ENCODE measurements at places on chromosomes 5 and 9.

GRCh38 chr5:69331528-69332445 lies 814 bp downstream of the CCDC125 start:
- DNase-seq = no peak

GRCh38 chr5:38994324-38994927 lies 79.8 kb downstream of the RICTOR start:
- DNase-seq = no peak

- no peak for DNase-seq
Measured at GRCh38 chr5:16819522-16820167, 116.4 kb downstream of the MYO10 start.

- DNase-seq = no peak
Measured at GRCh38 chr5:95946451-95946850, 15.2 kb downstream of the ELL2 start.

DNA sequence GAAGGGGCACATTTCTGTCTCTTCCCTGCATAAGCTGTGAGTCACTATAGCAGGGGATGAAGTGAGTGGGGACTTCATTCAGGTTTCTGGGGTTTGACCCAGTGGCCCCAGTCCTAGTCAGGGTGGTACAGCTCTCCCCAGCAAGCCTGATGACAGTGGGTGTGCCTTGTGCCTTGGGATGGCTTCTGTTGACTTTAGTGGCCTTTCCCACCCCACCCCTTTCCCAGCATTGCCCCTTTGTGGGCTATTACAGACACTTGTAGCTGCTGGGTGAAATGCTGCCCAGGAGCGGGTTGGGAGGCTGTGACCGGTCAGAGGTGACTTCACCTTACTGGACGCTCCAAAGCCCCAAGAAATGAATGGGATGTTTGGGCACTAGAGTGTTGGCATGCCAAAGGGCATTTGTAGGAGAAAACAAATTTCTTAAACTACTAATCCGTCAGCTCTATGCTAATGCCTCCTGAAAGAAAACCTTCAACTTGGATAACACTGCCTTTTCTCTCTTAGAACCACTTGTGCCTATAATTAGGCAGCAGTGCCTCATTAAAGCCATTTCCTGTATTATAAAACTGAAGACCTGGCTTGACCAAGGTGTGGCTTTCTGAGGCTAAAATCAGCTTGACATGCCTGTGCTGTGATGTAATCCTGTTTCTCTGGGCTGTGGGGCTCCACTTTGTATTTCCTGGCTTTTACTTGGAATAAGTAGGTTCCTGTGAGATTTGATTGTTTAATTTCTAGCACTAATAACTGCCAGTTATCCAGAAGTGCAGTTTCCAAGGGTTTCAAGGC lies 119.0 kb upstream of the SLC25A48 start:
- DNase-seq = no peak

DNA sequence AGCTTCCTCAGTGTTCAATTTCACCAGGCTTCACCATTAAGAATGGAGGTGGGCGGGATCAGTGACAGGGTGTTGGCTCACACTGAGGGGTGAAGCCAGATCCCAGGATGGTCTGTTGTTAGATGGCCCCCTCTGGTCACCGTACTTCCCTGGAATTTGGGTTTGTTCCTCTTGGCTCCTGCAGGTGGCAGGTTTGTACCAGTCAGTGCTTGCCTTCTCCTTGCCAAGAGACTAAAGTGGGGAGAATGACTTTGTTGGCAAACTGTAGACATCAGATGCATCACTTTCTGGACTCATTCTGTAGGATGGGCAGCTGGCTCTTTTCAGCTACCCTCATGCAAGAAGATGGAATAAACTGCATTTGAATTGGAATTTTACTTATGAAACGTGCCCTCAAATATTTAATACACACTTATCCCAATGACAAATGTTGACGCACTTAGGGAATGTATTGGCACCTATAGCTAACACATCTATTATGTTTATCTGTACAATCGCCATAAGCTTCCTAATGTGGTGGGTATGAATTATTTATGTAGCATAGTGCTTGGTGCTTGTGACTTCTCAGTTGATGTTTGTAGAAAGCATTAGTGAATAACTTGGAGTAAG lies 31.4 kb upstream of the ANKRD55 start:
- DNase-seq = no peak

- DNase-seq = no peak
Measured at GRCh38 chr5:2569774-2570542, 181.5 kb downstream of the IRX2 start.

- DNase-seq = no peak
Measured at GRCh38 chr5:88555674-88556073, 287.0 kb upstream of the TMEM161B start.

DNA sequence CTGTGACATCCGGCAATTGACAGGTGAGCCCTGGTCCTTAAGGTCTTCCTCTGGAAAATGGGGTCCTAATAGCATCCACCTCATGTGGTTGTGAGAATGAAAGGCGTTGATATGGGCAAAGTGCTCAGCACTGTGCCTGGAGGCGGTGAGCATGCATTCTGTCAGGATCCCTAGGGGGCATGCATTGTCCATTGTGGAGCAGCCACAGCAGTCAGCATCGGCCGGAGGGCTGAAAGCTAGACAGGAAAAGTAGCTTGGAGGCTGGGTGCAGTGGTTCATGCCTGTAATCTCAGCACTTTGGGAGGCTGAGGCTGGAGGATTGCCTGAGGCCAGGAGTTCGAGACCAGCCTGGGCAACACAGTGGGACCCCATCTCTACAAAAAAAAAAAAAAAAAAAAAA lies 122.2 kb downstream of the LHX2 start:
- no peak for DNase-seq

DNA sequence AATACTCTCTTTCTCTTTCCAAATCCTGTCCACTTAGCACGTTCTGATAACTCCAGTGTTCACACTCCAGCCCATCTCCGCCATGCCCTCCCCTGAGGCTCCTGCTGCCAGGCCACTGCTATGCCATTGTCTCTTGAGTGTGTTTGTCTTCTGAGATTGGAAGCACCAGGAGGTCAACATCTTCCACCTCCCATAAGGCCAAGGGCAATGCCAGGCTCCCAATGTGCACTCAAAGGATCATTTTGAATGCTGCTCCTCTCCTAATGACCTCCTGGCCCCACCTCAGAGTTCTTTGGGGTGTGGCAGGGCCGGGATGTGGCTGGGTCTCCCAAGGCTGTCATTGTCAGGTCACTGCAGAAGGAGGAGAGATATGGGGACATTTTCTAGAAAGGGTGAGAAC lies 19.5 kb downstream of the IGIP start:
- no peak for DNase-seq
